ENCODE measurements at places on chromosomes 13 and 19.
A peak's percentile ranks its signal among the peaks of the same experiment; 100 is the strongest.

- DNase-seq, result no peak
Measured at GRCh38 chr19:44002212-44002565, 568 bp upstream of the ZNF230 start.

DNA sequence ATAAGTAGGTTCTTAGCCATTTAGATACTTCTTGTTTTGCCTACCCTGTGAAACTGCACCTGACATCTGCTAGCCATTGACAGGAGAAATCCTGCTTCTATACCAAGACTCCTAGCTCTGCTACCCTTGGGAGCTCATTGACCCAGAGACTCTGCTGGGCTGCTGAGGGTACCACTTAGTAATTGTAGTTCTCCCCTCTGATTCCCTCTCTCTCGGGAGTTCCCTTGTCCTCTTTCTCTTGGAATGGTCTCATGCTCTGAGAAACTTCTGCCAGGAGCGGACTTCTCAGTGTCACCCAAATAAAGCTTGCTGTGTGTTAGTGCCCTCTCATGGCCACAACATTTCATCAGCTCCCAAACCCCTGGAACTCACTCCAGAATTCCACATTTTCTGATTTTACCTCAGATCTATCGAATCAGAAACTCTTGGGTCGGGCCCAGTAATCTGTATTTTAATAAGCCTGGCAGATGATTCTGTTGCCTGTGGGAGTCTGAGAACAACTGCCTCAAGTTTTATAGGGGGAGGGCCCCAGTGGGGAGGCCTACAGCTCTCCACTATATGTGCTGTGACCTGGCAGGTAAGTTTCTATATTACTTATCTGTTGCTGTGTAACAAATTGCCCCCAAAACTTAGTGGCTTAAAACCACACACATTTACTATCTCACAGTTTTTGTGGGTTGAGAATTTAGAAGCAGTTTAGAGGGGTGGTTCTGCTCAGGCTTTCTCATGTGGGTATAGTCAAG lies 221.1 kb downstream of the TDRD3 start:
- no peak for DNase-seq

DNA sequence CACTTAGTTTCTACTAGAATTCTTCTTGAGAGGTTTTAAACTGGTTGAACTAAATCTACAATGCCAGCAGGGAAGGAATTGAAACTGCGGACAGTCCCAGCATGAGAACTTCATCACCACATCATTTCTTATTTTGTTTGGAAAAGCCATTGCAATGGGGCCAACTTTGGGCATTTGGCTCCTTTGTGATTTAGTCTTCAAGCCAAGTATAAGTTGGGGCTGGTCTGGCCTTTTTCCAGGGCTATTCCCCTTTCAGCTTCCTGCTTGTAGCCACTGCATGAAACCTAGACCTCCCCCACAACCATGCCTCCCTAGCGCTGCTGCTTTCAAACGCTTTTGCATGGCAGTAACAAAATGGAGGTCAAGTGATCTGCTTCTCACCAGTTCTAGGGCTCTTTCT lies 142.3 kb downstream of the RGCC start:
- no peak for DNase-seq

GRCh38 chr19:17687141-17687856 lies 855 bp downstream of the UNC13A start:
- no peak for DNase-seq

- DNase-seq, result peak; percentile 59
Measured at GRCh38 chr19:51501594-51502263, at the start of gene SIGLEC12. SIGLEC12 (minus strand) TSS chr19:51501800; CDS start chr19:51501733, 67 bp downstream.

DNA sequence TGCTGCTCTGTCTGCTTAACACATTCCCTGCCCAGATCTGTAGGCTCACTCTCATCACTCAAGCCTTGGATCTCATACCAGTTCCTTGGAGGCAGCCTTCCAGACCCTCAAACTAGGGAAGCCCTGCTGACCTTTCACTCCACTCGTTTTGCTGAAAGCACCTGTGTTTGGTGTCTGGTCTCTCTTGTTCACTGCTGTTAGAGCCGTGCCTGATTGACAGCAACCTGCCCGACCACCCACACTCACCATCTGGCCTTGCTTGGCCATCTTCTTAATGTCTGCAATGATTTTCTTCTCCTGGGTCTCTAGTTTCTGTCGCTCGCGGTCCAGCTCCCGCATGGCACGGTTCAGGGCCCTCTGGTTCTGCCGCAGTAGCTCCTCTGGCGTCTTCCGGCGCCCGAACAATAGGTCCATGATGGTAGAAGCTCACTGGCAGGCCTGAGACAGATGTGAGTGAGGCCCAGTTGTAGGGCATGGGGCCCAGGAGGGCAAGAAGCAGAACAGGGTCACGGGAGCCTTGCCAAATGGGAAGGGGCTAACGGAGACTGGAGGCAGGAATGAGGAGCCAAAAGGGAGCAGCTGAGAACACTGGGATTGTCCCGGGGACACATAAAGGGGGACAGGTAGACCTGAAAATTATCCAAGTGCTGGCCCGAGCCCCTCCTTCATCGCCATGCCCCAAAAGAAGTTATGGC lies 959 bp downstream of the CHMP2A start:
- no peak for DNase-seq

- no peak for DNase-seq
Measured at GRCh38 chr13:104759069-104759468, 1692.9 kb upstream of the SLC10A2 start.
